ENCODE measurements at places on chromosomes 11 and 22.

DNA sequence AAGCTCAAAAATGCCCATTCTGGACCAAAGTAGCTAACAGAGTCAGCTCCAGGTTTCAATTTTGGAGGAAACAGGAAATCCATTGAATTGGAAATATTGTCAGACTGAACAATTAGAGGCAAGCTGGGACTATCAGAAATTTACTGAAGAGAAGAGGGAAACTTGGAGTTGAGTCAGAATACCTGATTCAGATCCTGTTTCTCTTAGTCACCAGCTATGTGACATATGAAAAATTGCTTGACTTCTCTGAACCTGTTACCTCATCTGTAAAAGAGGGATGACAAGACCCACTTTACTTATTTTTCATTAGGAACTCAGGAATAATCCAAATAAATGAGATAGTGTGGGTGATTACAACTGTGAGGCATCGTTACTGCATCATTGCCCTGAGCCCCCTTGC, 148.9 kb upstream of the CADM1 start:
- DNase-seq, result no peak

GRCh38 chr11:66684635-66685034, 6.9 kb upstream of the RBM4B start:
- DNase-seq, result no peak

DNA sequence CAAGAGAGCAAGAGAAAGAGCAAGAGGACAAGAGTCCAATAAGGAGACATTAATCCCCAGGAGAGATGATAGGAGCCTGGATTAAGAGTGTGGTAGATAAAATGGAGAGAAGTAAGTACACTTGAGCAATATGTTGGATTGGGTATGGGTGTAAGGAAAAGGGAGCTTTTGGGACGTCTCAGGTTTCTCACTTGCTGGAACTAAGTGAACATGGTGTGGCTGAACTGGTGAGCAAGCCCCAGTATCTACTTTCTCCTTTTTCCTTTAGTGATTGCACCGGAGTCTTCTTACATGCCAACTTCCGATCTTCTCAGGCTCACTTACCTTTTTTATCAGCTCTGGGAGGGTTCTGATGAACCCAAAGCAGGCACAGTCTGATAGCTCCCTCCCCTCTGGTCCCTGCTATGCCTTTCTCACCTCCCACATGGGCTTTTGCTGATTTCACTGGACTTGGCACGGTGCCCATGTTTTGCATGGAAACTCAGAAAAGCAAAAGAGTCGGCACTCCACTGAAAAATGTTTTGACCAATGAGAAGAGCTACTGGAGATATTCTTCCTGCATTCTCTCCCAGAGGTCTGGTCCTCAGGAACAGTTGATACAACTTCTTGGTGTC, 14.5 kb upstream of the APLNR start:
- DNase-seq, result no peak

DNA sequence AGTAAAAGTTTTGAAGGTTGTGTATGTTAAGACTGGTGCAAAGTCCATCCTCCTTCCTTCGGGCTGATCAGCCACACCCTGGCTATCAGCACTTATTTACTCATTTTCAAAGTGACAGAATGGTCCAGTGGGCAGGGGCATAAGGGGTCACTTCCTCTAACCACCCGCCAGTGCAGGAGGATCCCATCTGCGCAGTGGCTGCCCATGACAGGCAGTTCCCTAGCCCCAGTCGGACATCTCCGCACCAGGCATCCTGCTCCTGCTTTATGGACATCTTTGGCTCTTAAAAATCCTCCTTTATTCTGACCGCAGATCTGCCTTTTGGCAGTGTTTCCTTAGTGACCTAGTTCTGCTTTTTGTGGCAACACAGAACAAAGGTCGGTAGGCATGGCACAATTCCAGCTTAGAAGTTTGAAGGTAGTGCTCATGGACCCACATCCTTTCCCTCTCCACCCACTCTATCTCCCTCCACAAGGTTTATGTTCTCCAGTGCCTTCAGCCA, 55.9 kb downstream of the BMAL1 start:
- DNase-seq, result no peak

DNA sequence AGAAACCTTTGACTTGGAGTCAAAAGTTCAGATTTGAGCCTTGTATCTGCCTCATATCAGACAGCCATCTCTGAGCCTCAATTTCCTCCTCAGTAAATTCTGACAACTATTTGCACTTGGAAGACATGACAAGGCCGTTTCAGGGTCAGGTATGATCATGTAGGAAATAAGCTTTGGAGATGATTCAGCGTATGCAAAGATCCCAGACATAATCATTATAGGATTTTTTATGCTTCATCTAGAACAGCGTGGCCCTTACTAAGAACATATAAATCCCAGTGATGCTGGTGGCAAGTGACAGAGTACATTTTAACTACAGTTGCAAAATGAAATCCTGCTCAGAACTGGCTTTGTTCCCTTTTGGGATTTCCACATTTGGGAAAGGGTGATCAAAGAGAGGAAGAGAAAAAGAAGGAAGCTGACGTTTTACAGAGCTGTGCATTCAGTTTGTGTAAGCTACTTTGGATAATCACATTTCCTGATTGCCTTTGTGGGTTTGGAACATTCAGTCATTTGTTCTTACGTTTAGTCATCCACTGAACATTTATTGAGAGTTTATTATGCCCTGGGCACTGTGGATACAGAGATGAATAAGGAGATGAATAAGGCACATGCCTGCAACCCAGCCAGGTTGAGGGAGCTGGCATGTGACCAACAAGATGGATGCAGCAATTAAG, 81.9 kb upstream of the HEPHL1 start:
- DNase-seq, result no peak

GRCh38 chr11:76181371-76181770, 24.9 kb downstream of the WNT11 start:
- no peak for DNase-seq

DNA sequence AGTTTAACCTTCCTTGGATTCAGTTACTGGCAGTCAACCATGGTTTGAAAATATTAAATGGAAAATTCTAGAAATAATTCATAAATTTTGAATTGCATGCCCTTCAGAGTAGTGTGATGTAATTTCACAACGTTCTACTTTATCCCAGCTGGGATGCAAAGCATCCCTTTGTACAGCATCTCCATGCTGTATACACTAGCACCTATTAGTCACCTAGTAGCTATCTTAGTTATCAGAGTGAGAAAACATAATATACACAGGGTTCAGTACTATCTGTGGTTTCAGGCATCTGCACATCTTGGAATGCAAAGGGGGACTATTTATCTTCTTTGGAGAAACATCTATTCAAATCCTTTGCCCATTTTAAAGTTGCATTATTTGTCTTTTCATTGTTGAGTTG, 30.8 kb downstream of the CBL start:
- no peak for DNase-seq

DNA sequence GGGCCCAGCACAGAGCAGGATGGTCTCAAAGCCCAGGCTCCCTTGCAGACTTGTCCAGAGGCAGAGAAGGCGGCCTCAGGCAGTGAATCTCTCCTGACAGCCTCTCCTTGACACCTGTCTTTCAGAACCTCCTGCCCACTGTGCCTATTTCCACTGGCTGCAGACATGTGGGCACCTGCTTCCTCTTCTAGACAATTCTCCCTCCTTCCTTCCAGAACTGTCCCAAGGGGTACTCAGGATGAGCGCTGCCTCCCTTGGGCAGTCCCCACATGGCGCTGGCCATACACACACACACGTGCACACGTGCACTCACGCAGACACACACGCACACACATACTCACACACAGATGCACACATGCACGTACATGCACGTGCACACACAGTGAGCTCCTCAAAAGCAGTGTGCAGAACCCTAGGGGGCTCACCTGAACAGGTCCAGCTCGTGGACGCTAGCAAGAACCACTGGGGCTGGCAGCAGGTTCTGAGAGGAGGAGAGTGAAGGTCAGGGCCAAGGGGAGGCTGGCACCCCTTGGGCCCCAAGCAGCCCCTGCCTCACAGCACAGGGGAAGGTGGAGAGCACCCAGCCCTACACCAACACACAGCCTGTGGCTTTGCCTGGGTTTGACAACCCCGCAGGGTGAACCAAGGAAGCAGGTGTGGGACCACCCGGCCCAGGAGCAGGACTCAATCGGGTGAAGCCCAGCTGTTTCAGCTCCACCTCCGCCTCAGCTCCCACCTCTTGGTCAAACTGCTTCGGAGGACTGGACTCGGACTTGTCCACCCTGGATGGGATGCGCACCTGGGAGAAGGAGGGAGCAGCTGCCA, 8.1 kb upstream of the PLXNB2 start:
- no peak for DNase-seq

GRCh38 chr11:112961146-112961668, at the start of gene NCAM1:
TSS of gene NCAM1 (plus strand) at chr11:112961420.
- peak; percentile 78 for DNase-seq

GRCh38 chr11:113603277-113604059, 102.6 kb downstream of the TMPRSS5 start:
- peak; percentile 58 for DNase-seq

DNA sequence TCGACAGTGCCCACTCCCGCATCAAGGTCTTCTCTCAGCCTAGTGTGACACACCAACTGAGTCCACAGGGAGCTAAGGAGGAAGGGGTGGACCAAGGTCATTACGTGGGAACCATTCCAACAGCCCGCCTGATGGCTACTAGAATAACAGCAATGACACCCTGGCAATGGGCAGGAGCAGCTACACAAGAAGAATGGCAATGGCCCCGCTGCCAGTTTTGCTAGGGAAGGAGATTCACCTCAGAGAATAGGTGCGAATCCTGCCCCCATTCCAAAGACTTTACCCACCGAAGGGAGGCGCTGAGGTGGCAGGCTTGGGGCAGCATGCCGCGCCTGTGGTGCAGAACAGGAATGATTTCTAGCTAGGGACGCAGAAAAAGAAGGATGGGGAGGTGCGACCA, 9.1 kb downstream of the WT1 start:
- no peak for DNase-seq

GRCh38 chr11:42239188-42239587, 779.7 kb upstream of the LRRC4C start:
- no peak for DNase-seq

All from psoas muscle (tissue), 8 donors.